Retinal pigment epithelial cell (primary cell): ENCODE measurements at places on chromosomes 1 and 21.
A peak's percentile ranks its signal among the peaks of the same experiment; 100 is the strongest.

- DNase-seq, result no peak
Observed at GRCh38 chr1:30320581-30320890, 402.8 kb downstream of the MATN1 start.

DNA sequence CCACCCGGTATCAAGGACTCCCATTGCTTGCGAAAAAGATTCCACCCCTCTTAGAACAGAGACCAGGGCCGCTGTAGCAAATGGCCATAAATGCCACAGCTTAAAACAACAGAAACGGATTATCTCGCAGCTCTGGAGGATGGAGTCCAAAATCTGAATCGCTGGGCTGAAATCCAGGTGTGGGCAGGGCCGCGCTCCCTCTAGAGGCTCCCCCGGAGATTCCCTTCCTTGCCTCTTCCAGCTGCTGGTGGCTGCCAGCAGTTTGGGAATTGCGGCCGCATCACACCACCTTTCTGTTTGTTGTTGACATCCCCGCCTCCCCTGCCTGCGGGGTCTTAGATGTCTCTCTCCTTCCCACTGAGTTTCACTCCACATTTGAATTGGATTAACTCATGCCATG lies 15.6 kb downstream of the PDE9A start:
- DNase-seq, result no peak

GRCh38 chr1:55284856-55285255 lies 69.7 kb upstream of the USP24 start:
- DNase-seq, result no peak

DNA sequence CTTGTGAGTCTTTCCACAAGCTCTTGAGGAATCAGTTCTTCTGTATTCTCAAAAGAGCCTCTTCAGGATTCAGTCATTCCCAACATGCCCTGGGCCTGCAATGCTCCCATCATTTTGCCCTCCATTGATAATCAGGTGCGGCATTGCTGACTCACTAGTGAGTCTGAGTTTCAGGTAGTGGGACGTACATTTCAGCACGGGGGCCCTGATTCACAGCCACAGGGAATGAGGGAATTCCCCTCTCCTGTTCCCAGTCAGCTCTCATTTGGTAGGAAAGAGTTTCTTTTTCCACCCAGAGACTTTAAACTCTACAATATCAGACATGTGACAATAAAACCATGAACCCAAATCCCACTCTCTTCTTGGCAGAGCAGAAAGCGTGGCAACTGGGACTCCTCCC lies 3.7 kb upstream of the IRF6 start:
- DNase-seq, result no peak

GRCh38 chr21:16389643-16390042 lies 659.9 kb downstream of the USP25 start:
- DNase-seq, result no peak

DNA sequence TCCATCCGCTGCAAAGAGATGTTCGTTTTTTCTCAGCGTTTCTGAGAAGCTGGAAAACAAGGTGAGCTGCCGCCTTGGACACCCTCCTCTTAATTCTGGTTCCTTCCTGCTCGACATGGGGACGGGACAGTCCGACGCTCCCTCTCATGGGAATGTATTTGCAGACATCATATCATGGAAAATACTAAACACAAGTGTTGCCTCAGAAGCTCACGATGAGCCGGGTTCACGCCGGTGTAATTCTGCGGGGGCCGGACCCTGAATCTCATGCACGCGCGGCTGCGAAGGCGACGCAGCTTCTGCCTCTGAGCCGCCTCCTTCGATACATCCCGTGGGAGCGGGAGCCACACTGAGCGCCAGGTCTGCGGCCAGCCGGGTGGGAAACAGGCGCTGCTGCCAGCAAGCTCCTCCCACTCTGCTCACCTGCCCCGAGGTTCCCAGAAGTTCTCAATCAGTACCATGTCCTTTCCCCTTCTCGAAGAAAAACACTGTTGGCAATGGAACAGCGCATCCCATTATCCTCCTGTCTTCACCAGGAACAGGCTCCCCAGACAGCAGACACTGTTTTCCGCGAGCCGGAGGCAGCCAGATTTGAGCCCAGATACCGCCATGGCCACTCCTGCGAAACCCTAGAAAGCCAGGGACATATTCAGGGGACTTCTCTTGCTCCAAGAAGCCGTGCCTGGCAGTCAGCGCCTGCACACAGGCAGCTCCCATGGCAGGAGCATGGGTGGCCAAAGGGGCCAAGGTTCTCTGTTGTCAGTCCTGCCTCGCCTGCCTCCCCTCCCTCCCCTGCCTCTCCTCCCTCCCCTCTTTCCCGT lies 98.0 kb downstream of the WDR4 start:
- no peak for DNase-seq

DNA sequence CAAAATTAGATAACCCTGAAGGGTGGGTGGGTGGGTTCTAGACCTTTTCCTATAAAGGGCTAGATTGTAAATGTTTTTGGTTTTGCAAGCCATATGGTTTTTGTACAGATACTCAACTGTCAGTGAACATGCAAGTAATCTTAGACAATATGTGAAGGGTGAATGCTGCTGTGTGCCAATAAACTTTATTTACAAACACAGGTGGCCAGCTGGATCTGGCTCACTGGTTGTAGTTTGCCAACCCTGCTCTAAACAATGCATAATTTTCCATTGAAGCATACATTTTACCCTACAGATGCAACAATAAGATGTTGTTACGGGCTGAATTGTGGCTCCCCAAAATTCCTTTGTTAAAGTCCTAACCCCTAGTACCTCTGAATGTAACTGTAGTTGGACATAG lies 18.6 kb upstream of the TARBP1 start:
- DNase-seq, result no peak

- no peak for DNase-seq
Observed at GRCh38 chr1:100835866-100836842, 58.5 kb downstream of the EXTL2 start.

GRCh38 chr1:200510228-200510623 lies 100.4 kb upstream of the ZNF281 start:
- DNase-seq, result peak; percentile 53

GRCh38 chr1:223203694-223204093 lies 60.6 kb upstream of the TLR5 start:
- DNase-seq, result no peak

DNA sequence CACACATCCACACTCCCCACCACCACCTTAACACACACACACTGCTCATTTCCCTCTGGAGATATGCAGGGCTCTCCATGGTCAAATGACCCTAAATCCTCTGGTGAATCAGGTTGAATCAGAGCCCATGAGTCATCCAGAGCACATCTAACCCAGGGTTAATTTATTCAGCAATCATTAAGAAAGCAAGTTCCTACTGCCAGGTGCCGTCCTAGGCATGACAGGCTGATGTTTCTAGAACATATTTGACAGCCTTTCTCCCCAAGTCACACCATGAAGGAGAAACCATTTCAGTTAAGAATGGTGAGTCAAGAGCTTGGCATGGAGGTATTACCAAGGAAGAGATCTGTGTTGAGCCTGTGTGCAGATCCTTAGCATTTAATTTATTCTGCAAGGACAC lies 194.3 kb upstream of the CAMK1G start:
- DNase-seq, result peak; percentile 92
